Activated effector memory CD4-positive, alpha-beta T cell treated with Interleukin-2 at 50 U/mL for 16 hours (primary cell): ENCODE measurements at places on chromosomes 7 and 10.

GRCh38 chr7:732094-732541, 5.0 kb upstream of the PRKAR1B start:
- no peak for DNase-seq

GRCh38 chr7:84532196-84532595, 337.6 kb upstream of the SEMA3A start:
- DNase-seq: no peak

GRCh38 chr10:122249303-122249850, 21.7 kb upstream of the BTBD16 start:
- DNase-seq: no peak

DNA sequence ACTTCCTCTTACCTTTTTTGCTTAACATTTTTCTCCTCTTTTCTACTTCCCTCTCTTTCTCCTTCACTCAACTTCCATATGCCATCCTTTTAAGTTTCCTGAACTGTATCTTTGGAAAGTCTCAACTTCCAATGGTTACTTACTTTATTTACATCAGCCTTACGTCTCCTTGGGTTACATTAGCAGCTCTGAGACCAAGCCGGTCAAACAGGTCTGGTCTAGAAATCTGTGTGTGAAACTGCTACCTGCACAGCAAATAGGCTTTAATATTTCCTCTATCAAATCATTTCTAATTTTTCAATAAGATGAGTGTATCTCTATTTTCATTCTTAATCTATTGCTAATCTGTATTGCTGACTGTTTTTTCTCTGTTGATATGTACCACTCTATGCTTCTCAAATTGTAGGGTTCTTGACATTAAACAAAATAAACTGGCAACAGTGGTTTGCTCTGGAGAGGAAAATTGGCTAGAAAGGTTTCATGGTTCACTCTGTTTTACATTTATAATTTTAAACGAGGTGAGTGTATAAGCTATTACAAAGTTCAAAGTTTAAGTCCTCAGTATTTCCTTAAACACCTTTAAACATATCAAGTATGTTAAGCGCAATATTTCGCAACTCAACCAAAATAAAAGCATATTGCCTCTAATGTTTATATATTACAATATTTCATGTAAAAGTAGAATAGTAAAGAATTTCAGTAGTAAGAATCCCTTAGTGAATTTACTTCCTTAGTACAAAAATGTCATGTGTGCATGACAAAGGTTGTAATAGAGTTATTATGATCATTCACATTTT, 3.6 kb upstream of the SEMA3C start:
- no peak for DNase-seq

DNA sequence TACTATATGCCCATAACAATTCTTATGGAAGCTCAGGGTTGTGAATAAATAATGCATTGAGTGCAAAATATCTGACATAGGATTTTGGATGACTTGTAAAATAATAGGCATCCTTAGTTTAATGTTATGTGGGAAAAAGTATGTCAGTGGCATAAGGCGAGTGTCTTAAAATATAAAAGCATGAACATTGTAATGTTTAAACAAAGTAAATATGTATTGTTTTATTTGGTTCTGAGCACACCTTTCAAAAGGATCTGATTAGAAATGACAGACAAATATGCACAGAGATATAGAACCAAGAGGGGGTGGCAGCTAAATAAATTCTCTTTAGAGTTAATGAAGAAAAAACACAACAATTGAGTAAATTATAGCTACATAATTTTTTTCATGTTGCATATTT, 51.3 kb upstream of the FOXP2 start:
- no peak for DNase-seq

DNA sequence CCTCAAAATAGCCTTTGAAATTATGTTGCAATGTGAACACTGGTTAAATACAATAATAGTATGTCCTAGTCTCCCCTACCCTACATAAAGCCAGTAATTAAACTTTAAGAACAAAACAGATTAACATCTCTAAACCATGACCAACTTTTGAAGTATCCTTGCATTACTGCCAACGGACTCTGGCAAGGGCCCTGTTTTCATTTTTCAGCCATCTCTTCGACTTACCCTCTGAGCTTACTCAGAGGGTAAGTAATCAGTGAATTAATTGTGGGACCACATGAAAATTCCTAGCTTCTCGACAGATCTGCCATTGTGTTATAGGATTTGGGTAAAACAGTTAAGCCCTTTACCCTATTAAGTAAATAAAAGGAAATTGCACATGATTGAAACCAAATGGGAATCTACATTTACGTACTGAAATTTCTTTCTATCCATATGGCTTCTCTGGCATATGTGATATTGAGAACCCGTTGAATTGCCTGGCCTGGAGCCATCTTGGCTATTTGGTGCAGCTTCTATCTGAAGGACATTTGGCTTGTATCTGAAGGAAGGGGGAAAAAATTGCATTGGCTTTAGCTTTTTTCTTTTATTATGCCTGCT, 39.6 kb downstream of the DYNC1I1 start:
- no peak for DNase-seq

GRCh38 chr10:120069700-120070099, 177.2 kb downstream of the SEC23IP start:
- no peak for DNase-seq

DNA sequence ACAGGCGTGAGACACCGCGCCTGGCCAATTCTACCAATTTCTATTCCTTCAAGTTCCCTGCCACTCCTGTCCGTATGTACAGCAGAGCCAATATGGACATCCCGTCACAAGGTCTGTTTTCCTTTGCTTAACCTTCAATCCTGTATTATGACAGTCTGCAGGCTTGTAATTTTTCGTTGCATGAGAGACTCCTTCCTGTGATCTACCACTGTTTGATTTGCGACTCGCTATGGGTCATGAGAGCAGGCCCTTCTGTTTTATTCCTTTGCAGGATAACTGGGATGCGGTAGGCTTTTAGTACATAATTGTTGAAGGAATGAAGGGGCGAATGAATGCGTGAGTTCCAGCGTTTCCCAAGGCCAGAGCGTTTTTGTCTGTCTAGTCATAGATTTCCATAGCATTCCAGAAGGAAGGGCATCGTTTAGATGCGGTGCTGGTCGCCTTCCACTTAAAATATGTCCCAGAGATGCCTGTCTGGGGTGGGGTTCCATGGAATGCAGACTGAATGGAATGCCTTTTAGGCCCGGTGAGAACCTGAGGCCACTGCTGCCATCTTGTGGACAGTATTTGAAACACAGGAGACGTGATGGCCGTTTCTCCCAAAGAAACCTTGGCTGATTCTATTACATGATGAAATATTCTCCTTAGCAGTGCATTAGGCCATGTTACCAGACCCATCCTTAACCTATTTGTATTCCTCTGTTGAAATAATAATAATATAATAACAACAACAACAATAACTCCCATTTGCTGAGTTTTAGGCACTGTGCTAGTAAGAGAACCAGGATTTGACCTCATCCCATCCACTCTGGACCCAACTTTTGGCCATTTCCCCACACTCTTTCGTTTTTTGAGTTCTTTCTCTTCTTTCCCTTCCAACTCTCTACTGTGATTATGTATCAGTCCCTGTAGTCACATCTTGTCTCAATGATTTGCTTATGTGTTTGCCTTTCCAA, 193.2 kb downstream of the MYOF start:
- DNase-seq: peak; percentile 15

DNA sequence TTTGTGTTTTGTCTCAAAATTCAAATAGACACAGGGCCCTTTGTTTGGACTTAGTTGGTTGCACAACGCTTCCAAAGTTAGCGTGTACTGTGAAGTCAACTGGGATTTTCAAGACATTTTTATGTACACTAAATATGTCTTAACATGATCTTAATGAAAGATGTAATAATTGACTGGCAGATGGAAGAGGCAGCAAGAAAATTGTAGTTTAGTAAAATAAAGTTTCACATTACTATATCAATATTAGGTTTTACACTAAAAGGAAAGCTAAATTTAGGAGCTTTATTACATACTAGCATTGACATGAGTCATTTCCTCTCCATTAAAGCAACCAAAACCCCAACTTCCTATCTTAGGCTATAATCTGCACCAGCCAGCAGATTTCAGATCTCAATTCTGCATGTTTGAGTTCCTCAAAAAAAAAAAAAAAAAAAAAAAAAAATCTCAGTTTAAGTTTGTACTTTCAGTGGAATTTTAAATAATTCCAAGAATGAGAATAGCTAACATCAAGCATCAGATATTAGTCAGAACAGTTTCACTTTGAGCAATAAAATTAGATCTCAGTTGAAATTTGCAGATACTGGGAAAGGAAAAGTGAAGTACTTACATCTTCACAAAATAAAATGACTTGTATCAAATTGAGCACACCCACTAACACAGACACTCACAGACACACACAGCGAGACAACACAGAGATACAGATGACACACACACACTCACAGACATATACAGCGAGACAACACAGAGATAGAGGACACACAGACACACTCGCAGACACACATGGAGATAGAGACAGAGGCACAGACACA, 346.6 kb upstream of the KLF6 start:
- DNase-seq: no peak

DNA sequence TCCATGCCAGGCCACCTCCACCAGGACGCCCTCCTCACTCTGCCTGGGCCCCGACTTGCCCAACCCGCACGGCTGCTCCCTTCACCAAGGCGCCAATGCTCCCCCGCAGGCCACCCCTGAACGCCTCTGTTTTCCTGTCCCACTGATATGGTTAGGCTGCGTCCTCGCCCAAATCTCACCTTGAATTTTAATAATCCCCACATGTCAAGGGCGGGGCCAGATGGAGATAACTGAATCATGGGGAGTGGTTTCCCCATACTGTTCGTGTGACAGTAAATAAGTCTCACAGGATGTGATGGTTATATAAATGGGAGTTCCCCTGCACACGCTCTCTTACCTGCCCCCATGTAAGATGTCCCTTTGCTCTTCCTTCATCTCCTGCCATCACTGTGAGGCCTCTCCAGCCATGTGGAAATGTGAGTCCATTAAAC, 29.8 kb downstream of the RSU1 start:
- peak; percentile 62 for DNase-seq

GRCh38 chr7:158771-159170, 33.6 kb upstream of the FAM20C start:
- DNase-seq: no peak

GRCh38 chr10:100163704-100164621, 21.9 kb downstream of the ERLIN1 start:
- DNase-seq: no peak

GRCh38 chr7:39168403-39169098, 190.8 kb downstream of the POU6F2 start:
- DNase-seq: no peak

- no peak for DNase-seq
These were observed 186.7 kb upstream of the PLXDC2 start for GRCh38 chr10:19629567-19629966.

GRCh38 chr7:124379296-124379695, 346.4 kb upstream of the TMEM229A start:
- DNase-seq: no peak

GRCh38 chr7:104231054-104232046, 23.5 kb upstream of the ORC5 start:
- DNase-seq: no peak

DNA sequence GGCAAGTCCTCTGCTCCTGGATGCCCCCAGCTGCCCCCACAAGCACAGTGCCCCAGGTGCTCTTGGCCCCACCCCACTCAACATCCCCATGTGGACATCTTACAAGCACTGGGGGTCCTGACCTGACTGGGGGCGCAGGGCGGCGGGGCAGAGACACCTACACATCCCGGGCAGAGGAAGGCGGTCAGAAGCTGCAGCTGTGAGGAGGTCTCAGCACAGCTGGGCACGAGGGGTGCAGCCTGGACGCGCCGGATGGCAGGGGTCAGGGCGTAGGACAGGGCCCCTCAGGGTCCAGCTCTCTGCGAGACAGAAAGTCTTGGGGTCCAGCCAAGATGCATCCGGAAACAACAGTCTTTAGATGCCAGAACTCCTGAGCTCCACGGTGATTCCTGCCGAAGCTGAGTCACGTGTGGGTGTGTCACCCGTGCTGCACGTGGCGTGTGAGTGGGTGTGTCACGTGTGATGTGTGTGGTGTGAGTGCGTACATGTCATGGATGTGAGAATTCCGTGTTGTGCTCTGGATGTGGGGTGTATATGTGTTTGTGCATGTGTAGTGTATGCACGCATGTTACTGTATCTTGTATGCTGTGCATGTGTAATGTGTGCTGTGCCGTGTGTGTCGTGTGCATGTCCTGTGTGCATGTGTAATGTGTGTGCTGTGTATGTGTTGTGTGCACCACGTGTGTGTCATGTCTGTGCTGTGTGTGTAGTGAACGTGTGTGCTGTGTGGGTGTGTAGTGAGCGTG, 5.1 kb downstream of the VENTX start:
- DNase-seq: no peak

DNA sequence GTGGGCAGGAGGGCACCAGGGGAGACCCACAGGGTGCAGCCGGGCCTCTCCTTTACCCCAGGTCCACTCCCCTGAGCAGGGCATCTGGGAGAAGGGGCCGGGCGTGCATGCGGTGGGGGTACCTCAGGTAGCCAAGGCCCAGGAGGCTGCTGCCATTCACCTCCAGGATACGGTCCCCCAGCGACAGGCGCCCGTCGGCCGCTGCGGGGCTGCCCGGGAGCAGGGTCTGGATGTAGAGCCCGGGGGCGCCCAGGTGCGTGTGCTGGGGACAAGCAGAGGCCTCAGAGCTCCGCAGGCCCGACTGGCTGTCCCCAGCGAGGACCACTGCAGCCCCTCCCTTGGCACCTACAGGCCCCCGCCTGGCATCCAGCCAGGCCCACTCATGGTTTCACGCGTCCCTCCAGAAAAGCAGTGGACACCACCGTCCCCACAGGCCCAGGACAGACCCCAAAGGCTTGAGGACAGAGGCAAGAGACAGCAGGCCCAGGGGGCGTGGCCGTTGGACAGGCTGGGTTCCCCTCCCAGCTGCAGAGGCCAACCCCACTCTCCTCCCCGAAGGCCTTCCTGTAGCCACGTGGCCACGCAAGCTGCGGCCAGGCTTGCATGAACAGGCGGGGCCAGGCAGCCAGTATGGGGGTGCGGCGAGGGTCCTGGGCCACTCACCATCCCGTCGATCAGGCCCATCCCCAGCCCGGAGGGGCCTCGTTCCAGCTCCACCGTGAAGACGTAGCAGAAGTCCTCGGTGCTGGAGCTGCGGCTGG, 24.3 kb downstream of the AP5Z1 start:
- DNase-seq: no peak

- DNase-seq: no peak
These were observed 305.9 kb upstream of the MGMT start for GRCh38 chr10:129161150-129161549.

DNA sequence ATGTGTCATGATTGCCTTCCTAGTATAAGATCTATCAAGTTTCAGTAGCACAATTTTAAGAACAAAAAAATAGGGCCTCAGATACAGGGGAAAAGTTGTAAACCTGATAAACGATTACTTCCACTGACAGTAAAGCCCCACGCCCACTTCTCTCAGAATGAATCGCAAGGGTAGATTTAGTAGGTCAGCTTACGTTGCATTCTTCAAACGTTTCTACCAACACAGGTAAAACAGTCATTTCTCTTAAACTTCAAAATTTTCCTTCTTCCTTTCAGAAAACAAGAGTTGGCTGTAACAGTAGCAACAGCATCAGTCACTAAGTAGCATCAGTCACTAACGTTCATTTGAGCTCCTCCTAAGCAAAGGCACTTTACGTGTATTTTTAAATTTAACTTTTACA, 221.5 kb downstream of the ADAM12 start:
- no peak for DNase-seq
